Myometrial cell (primary cell): ENCODE measurements at places on chromosomes 6 and 20. TPM values are rescaled to one million over a fixed set of nuclear protein-coding genes. Genes with fewer than 3 reads are reported as not detected.

Gene CPNE5
- total RNA-seq: not detected in 2 replicates

Gene NHLRC1
- 0.29 and 2.1 TPM in 2 replicates for total RNA-seq

Gene HSPA12B
- total RNA-seq: 0.18 TPM in 1 of 2 replicates, not detected in the other

Gene SASH1
- total RNA-seq: 11.3 and 11.5 TPM in 2 replicates

Gene SMLR1
- not detected in 2 replicates for total RNA-seq

Gene PTCRA
- total RNA-seq: not detected in 2 replicates

Gene MLN
- not detected in 2 replicates for total RNA-seq
